ENCODE measurements at places on chromosomes 16 and 17. TPM values are rescaled to one million over a fixed set of nuclear protein-coding genes. Genes with fewer than 3 reads are reported as not detected.

GRCh38 chr17:49327835-49328784 is 33.9 kb downstream of the ZNF652 start:
- H3K27me3 ChIP-seq = no peaks in the 10 kb centered on the region
- no peaks in the 10 kb centered on the region for H3K36me3 ChIP-seq
- no peaks in the 10 kb centered on the region for H3K4me1 ChIP-seq
- no peak overlapping the region for H3K4me3 ChIP-seq
- no peak overlapping the region for H3K27ac ChIP-seq
- no peak for DNase-seq

Gene C16orf96
- total RNA-seq = not detected

Gene CD79B
- 5.8 TPM for total RNA-seq

DNA sequence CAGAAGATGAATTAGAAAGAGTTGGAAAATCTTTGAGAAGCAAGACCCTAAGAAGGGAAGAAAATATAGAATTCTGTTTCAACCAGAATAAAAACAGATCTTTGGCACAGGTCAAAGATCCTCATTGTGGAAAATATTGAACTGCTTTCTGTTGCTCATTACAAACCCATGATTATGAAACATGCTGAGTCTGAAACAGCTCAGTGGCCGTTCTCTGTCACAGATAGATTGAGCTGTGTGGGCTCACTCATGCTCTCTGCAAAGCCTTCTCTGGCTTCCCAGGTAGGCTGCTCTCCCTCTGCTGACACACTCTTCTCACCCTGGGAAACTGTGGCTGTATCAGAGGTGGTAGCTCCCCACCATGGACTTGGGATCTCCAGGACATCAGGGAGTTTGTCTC is 3.4 kb upstream of the KRT38 start:
- no peak overlapping the region for H3K27ac ChIP-seq
- H3K4me3 ChIP-seq = no peak overlapping the region
- no peaks in the 10 kb centered on the region for H3K4me1 ChIP-seq
- DNase-seq = no peak

DNA sequence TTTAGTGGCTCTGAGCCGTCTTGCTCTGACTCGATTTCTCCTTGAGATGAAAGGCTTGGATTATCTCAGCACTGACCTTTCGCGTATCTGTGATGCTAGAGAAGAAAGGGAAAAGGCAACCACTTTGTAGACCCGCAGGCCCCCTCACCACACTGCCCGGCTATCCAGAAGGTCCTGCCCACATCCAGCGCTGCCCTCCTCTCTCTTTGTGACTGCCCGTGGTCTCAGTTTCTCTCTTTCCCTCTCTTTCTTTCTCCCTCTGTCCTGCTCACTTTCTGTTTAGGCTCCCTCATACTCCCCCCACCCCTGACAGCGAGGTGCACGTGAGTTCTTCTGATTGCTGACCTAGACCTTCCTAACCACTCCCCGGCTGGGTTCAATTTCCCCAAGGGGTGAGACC is 12.8 kb upstream of the TBX21 start:
- no peak for DNase-seq
- H3K4me3 ChIP-seq = no peak overlapping the region
- H3K27me3 ChIP-seq = peaks cover 4% of the 10 kb centered on the region
- peaks cover 18% of the 10 kb centered on the region for H3K4me1 ChIP-seq
- no peaks in the 10 kb centered on the region for H3K36me3 ChIP-seq

Gene DGKE
- 10.6 TPM for total RNA-seq

DNA sequence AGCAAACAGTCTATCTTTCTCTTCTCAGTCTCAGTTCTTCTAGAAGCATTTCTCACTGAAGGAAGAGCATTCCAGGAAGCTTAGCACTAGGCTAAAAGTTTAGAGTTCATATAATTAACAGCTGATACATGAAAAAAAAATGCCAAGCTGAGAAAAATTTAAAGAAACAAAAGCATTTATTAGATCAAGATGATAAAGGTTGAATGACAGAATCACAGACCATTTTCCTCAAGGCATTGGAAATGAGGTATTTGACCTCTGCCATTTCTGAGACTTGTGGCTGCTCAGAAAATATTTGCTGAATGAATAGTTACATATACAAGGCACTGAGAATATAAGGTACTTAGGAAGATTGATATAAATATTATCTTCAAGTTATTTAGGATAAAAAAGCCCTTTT is 901.6 kb upstream of the GOT2 start:
- H3K4me3 ChIP-seq = no peak overlapping the region
- peak overlapping the region; percentile 54 for H3K27ac ChIP-seq
- no peaks in the 10 kb centered on the region for H3K4me1 ChIP-seq
- no peak for DNase-seq

Gene CA5A
- not detected for total RNA-seq

GRCh38 chr16:81585785-81586184 is 141.2 kb downstream of the CMIP start:
- peaks cover 14% of the 10 kb centered on the region for H3K4me1 ChIP-seq
- DNase-seq = no peak
- no peaks in the 10 kb centered on the region for H3K36me3 ChIP-seq
- H3K27me3 ChIP-seq = no peaks in the 10 kb centered on the region
- H3K27ac ChIP-seq = no peak overlapping the region

Gene TRPV3
- 0.57 TPM for total RNA-seq

Gene KCNJ16
- total RNA-seq = 0.78 TPM

DNA sequence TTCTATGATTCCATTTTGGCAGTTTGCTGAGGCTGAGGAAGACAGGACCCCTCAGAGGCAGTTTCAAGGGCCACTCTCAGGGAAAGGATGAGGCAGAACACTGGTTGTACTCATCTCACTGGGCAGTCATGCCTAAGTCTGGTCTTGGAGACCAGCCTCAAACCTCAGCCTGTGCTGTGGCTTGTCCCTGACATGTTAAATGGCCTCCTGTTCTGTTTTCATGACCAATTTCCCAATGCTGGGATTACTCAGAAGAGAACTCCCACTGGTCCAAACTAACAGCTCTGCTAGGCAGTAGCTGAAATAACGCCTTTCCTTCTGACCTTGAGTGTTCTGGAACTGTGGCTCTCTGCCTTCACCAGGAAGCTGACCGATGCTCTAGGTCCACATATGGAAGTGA is 8.4 kb upstream of the SPDYE4 start:
- no peaks in the 10 kb centered on the region for H3K36me3 ChIP-seq
- H3K4me1 ChIP-seq = no peaks in the 10 kb centered on the region
- H3K4me3 ChIP-seq = no peak overlapping the region
- no peaks in the 10 kb centered on the region for H3K27me3 ChIP-seq
- peak; percentile 70 for DNase-seq

Gene KRTAP4-5
- total RNA-seq = not detected

Gene MED9
- total RNA-seq = 8.3 TPM

Gene ZNF232
- total RNA-seq = 11.7 TPM

DNA sequence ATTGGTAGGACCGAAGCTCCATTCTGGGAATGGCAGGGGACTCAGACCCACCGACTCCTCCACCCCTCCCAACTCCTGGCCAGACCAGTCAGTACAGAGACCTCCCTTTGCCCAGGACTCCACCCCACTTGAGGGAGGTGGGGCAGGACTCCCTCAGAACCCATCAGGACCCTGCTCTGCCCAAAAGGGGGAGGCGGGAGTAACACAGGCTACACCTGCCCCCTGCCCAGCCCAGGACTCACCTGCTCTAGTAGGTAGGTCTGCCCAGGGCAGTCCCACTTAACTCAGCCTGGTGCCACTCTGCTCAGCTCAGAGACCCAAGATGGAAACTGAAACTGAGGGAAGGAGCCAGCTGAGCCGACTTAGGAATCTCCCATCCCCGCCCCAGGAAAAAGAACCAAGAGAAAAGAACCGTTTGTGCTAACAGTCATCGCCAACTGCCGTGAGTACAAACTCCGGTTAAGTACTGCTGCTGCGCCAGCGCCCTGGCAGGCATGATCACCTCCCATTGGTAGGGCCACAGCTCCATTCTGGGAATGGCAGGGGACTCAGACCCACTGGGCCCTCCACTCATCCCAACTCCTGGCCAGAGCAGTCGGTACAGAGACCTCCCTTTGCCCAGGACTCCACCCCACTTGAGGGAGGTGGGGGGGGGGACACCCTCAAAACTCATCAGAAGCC is 503 bp downstream of the DHX58 start:
- no peaks in the 10 kb centered on the region for H3K36me3 ChIP-seq
- DNase-seq = no peak
- H3K4me3 ChIP-seq = peak overlapping the region; percentile 66
- H3K27ac ChIP-seq = peak overlapping the region; percentile 87
- peaks cover 32% of the 10 kb centered on the region for H3K4me1 ChIP-seq
- no peaks in the 10 kb centered on the region for H3K27me3 ChIP-seq

Gene CSH2
- total RNA-seq = not detected

DNA sequence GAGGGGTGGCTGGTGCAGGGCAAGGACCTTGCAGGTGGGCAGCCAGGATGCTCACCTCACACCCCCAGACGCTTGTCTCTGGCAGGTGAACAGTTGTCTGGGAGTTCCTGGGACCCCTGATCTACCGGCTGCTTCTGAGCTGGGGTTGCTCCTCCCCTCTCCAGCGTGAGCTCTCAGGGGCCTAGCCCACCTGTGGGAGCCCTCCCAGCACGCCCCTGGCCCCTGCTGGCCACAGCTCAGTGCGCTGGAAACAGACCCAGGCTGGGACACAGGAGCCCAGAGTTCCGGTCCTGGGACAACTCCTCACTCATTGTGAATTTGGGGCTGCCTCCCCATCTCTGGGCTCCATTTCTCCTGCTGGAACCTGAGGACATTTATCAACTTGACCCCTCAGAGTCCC is 30.3 kb downstream of the ARHGAP23 start:
- H3K27me3 ChIP-seq = no peaks in the 10 kb centered on the region
- peaks cover 45% of the 10 kb centered on the region for H3K36me3 ChIP-seq

Gene HEATR9
- total RNA-seq = not detected

Gene SSTR5
- total RNA-seq = not detected

Gene PYDC1
- total RNA-seq = not detected

GRCh38 chr17:1709971-1710806 is at the start of gene TLCD2:
TLCD2 (minus strand) TSS chr17:1710377; CDS start chr17:1710242, 135 bp downstream.
- H3K27me3 ChIP-seq = no peaks in the 10 kb centered on the region
- peaks cover 65% of the 10 kb centered on the region for H3K4me1 ChIP-seq
- DNase-seq = no peak
- peak within 1 kb of the TSS; percentile 75 for H3K27ac ChIP-seq
- H3K4me3 ChIP-seq = peak within 1 kb of the TSS; percentile 84

- H3K4me1 ChIP-seq = peaks cover 73% of the 10 kb centered on the region
- H3K27ac ChIP-seq = peak overlapping the region; percentile 84
- H3K27me3 ChIP-seq = no peaks in the 10 kb centered on the region
- H3K36me3 ChIP-seq = no peaks in the 10 kb centered on the region
- peak overlapping the region; percentile 64 for H3K4me3 ChIP-seq
These were observed 724 bp downstream of the MVP start for GRCh38 chr16:29820730-29821642.

Gene PRSS36
- 8.4 TPM for total RNA-seq

DNA sequence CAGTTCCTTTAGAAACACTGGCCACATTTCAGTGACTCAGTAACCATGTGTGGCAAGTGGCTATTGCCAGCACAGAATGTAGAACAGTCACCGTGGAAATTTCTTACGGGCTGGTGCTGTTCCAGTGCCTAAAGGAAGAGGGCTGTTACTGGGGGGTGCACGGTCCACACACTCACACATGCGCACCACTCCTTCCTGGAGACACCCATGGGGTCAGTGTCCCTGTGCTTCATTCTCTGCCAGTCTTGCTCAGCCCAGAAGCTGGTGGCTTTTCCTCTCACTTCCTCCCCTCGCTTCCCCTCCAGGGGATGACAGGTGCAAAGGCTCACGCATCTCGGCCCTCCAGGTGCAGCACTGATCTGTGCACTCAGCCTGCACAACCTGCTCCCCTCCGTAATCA is 115.6 kb downstream of the CCDC182 start:
- no peak for DNase-seq
- H3K27me3 ChIP-seq = no peaks in the 10 kb centered on the region
- H3K4me3 ChIP-seq = no peak overlapping the region
- H3K36me3 ChIP-seq = peaks cover 38% of the 10 kb centered on the region

GRCh38 chr16:3642397-3643094 is 11.9 kb upstream of the DNASE1 start:
- no peak for DNase-seq
- no peak overlapping the region for H3K4me3 ChIP-seq
- H3K36me3 ChIP-seq = no peaks in the 10 kb centered on the region

DNA sequence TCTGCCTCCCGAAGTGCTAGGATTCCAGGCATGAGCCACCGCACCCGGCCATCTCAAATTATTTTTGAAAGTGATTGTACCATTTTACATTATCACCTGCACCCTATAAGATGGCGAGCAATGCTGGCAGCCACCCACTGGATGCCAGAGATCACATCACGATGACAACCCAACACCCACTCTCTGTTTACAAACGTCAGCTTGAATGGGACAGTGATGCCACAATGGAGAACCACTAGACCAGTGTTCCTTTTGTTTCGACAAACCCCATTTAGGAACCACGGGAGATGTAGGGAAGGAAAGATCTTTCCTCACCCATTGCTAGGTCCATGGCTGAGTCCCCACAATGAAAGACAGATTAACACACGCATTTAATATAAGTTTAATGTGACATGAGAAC is 20.1 kb upstream of the HAPSTR1 start:
- H3K4me3 ChIP-seq = no peak overlapping the region
- no peak for DNase-seq
- no peaks in the 10 kb centered on the region for H3K36me3 ChIP-seq
- no peaks in the 10 kb centered on the region for H3K4me1 ChIP-seq
- H3K27me3 ChIP-seq = no peaks in the 10 kb centered on the region

Gene GRAPL
- total RNA-seq = 1.7 TPM

Gene CHST4
- not detected for total RNA-seq

DNA sequence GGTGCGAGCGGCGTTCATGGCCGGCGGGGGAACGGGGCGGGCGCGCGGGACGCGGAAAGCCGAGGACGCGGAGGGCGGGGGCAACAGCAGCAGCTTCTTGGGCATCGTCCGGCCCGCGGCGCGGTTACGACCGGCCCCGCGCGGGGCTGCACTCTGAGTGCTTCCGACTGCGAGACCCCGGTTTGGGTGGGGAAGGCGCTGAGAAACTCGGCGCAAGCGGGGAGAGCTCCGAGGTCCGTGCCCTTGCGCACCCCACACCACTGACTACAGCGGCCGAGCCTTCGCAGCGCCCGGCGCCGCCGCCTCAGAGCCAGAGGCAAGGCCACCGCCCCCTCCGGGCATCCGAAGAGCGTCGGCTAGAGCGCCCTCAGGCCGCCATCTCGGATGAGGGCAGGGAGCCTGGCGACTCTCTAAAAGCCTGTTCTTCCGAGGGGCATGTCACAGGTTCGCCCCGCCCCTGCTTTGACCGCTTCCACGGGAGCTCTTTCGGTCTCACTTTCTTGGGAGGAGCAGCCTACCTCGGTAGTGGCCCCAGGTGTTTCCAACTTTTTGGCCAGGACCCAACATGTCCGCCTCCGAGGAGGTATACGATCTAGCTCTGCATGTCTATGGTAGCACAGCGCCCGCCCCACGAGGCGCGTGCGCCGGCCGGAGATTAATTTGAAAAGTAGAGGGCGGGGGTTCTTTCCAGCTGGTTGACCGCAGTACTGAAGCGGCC is at the start of gene PRPSAP1:
TSS of gene PRPSAP1 (minus strand) at position 318 of the 718 bp plus-strand sequence. CDS start at position 105, 213 bp downstream.
- H3K4me3 ChIP-seq = peak within 1 kb of the TSS; percentile 99
- peaks cover 17% of the 10 kb centered on the region for H3K4me1 ChIP-seq
- no peaks in the 10 kb centered on the region for H3K27me3 ChIP-seq
- peak; percentile 95 for DNase-seq
- no peaks in the 10 kb centered on the region for H3K36me3 ChIP-seq
